HepG2 (cell line): ENCODE measurements at places on chromosomes 1 and 21.
A peak's percentile ranks its signal among the peaks of the same experiment; 100 is the strongest.

- DNase-seq: no peak
Observed at GRCh38 chr1:159341736-159342135, 39.6 kb downstream of the FCER1A start.

GRCh38 chr1:168387781-168388760 lies 107.4 kb downstream of the TBX19 start:
- no peak for DNase-seq

- no peak for DNase-seq
Observed at GRCh38 chr1:96076589-96076988, 645.0 kb upstream of the PTBP2 start.

- no peak for DNase-seq
Observed at GRCh38 chr1:183696981-183697380, 43.9 kb upstream of the APOBEC4 start.

DNA sequence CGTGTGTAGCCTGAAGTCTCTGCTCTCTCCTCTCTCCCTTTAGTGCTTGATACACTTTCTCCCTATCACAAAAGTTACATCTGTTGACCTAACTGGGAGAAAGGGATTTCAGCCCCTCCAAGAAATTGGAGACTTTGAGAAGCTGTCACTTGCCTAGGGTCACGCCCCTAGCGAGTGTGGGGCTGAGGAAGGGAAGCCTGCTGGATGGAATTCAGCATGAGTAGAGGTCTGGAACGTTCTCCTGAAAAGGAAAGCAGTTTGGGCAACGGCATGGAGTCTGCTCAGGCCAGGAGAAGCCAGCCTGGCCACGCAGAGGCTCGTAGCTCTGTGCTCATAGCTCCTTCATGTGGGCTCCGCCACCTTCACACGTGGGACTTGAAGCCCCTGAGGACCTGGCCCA lies 22.4 kb downstream of the COL16A1 start:
- DNase-seq: no peak

- peak; percentile 20 for DNase-seq
Observed at GRCh38 chr1:26474818-26475217, 2.6 kb downstream of the HMGN2 start.

GRCh38 chr1:44292651-44293050 lies 62.4 kb downstream of the ERI3 start:
- DNase-seq: no peak

- no peak for DNase-seq
Observed at GRCh38 chr1:151106894-151107293, 36.3 kb downstream of the GABPB2 start.
